ENCODE measurements at places on chromosomes 2 and 18. TPM values are rescaled to one million over a fixed set of nuclear protein-coding genes. Genes with fewer than 3 reads are reported as not detected.

- no peak for DNase-seq
Measured at GRCh38 chr2:155250800-155251199, 552.3 kb downstream of the KCNJ3 start.

- no peak for DNase-seq
Measured at GRCh38 chr18:11025671-11026070, 123.7 kb downstream of the PIEZO2 start.

Gene UGT1A7
- not detected for total RNA-seq

DNA sequence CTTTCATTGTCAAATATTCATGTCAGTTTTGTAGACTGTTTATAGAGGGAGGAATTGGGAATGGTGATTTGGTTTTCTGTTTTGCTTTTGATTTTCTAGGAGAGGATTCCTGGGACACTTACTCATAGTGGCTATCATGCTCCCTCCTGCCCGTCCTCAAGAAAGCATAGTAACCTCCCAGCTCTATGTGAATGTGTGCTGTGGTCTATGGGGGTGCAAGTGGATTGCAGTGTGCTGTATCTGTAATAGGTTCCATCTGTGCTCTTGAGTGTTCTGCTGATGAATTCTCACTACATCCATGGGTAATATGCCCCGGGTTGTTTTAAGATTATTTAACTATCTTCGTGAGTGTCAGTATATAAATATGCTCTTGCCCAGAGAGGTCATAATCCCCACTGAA, 811.3 kb downstream of the CNTNAP5 start:
- no peak for DNase-seq

GRCh38 chr2:100589527-100589926, 26.7 kb downstream of the PDCL3 start:
- no peak for DNase-seq

DNA sequence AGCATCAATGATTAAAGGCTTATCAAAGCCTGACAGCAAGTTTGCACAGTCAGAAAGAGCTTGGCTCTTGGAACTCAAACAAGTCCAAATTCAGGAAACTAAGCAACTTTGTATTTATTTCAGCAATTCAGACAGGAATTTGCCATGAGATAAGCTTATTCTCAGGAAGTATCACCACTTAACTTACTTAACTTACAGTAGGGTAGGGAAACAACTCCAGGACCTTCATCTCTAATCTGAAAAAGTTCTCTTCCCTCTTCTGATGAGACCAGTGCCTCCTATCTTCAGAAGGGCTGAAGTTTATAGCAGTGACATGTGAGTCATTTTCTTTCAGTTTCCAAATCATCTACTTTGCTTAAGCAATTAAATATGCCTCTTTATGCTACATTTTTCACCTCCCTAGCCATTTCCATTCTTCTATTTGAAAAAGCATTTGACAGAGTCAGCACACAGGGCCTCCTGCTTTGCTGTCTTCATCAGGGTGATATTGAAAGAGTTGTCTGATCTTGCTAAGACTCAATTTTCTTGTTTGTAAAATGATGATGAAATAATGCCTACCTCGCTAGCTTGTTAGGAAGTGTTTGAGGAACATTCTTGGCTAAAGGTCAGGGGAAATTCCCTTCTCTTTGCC, 389.5 kb downstream of the RND3 start:
- no peak for DNase-seq

- DNase-seq = no peak
Measured at GRCh38 chr2:69668598-69668997, 25.1 kb upstream of the AAK1 start.

DNA sequence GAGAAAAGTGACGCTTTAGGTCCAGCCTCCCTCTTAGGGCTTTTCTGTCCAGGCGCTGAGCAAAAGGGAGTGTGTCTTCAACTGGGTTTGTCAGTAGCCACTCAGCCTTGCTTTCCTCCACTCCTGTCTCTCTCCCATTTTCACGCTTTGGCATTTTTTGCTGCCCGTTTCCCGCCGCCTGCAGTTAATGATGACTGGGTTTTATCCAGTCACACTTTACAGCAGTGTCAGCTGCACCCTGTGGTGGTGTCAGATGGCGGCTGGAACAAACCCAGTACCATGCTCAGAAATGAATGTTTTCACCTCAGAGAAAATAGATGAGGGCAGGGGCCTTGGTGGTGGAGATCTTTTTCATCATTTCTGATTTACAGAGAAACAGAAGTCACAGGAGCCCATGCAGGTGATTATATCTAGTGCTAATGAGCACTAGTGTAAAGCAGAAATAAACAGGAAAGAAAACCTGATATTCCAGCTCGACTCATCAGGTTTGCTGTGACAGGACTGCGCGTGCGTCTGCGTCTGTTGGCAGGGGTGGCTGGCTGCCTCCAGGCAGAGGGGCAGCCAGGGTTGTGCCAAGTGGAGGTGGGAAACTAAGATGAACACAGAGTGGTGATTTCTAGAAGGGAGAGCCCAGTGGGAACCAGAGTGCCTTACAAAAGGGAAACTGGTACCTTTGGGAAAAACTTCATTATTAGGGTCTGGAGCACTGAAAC, 139.9 kb downstream of the TANC1 start:
- DNase-seq = no peak

GRCh38 chr2:175363699-175364098, 182.2 kb upstream of the ATP5MC3 start:
- DNase-seq = no peak

- DNase-seq = no peak
Measured at GRCh38 chr18:62862466-62862865, 147.1 kb downstream of the PHLPP1 start.

Gene SERPINB3
- not detected for total RNA-seq

- DNase-seq = no peak
Measured at GRCh38 chr2:29060441-29060840, 13.9 kb downstream of the PCARE start.

GRCh38 chr2:173664513-173664910, 300.7 kb downstream of the SP3 start:
- no peak for DNase-seq

Gene KCNIP3
- 10.7 TPM for total RNA-seq

DNA sequence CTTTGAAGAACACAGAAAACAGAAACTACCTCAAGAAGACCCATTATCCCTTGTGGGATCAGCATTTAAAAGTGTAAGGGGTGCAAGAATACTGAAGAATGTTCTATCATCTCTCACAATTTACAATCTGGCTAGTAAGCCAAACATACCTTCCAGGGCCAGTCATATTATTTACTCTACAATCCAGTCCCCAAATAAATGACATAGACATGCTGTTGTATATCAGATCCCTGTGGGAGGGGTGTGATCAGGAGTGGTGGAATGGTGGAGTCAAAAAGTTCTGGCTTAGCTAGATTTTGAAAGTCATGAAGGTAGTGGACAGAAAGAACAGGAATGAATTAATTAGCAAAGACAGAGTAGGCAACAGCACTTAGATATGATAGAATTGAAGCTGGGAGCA, 1.8 kb upstream of the ITPRID2 start:
- DNase-seq = no peak

Gene NDC80
- 0.29 TPM for total RNA-seq

DNA sequence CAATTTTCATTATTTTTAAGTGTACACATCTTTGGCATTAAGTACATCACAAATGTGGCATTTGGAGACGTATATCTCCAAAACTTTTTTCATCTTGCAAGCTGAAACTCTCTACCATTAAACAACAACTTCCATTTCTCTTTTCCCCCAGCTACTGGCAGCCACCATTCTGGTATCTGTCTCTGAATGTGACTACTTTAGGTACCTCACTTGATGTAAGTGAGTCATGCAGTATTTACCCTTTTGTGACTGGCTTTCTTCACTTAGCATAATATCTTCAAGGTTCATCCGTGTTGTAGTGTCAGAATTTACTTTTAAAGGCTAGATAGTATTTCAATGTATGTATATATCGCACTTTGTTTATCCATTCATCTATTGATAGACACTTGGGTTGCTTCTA, 17.0 kb downstream of the BABAM2 start:
- no peak for DNase-seq

All from aorta (tissue), 5 donors.